Progenitor cell of endocrine pancreas (in vitro differentiated cells): ENCODE measurements at places on chromosomes 16 and 17. TPM values are rescaled to one million over a fixed set of nuclear protein-coding genes. Genes with fewer than 3 reads are reported as not detected.

Gene FXR2
- total RNA-seq: 53.6 and 61.4 TPM in 2 replicates

Gene GPR139
- not detected in 2 replicates for total RNA-seq

Gene ZNF469
- 0.05 and 0.07 TPM in 2 replicates for total RNA-seq

Gene WFDC1
- total RNA-seq: 0.09 and 0.24 TPM in 2 replicates

Gene CTRB2
- 1.1 TPM in 1 of 2 replicates, not detected in the other for total RNA-seq

Gene PMP22
- total RNA-seq: 0.93 and 1.2 TPM in 2 replicates

Gene EVI2B
- not detected in 2 replicates for total RNA-seq

Gene CA10
- 0.27 and 0.53 TPM in 2 replicates for total RNA-seq

Gene ODAD4
- 6.3 and 7.1 TPM in 2 replicates for total RNA-seq

Gene SCARF1
- total RNA-seq: 0.43 and 0.69 TPM in 2 replicates

Gene PIMREG
- total RNA-seq: 13.8 and 15.4 TPM in 2 replicates

Gene TMEM132E
- total RNA-seq: 0.05 and 0.13 TPM in 2 replicates

Gene SHISA9
- 3.0 and 3.7 TPM in 2 replicates for total RNA-seq

Gene ESRP2
- 82.3 and 88.6 TPM in 2 replicates for total RNA-seq

Gene SSTR5
- total RNA-seq: 1.0 and 1.4 TPM in 2 replicates

Gene PITPNC1
- total RNA-seq: 38.4 and 53.2 TPM in 2 replicates

Gene GUCY2D
- not detected in 2 replicates for total RNA-seq

Gene PDPR
- 26.4 and 28.4 TPM in 2 replicates for total RNA-seq

Gene CDH3
- total RNA-seq: 107 and 110 TPM in 2 replicates

Gene KRT31
- total RNA-seq: not detected in 2 replicates

Gene GRN
- total RNA-seq: 97.9 and 99.7 TPM in 2 replicates

Gene VAT1L
- 0.67 and 1.1 TPM in 2 replicates for total RNA-seq

Gene SDK2
- 6.7 and 7.1 TPM in 2 replicates for total RNA-seq
